ENCODE measurements at places on chromosomes 5 and 9. TPM values are rescaled to one million over a fixed set of nuclear protein-coding genes. Genes with fewer than 3 reads are reported as not detected.

GRCh38 chr9:4086119-4087090, 213.5 kb downstream of the GLIS3 start:
- DNase-seq, result peak; percentile 17

RLN1 gene
- not detected for total RNA-seq

DNA sequence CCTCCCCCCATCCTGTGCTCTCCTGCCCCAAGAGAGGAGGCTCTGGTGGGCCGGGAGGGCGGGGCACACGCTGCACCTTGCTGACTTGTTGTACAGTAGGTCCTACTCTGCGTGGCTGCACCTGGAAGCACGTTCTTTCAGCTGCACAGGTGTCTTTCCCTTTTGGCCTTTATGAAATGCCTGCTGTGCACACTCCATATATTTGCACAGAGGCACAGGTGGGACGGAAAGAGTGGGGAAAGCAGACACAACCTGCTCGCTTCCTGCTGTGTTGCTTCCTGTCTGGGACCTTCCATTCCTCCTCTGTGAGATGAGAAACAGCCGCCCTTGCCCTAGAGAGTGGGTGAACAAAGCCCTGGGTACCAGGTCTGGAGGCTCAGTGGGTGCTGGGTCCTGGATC, 4.8 kb downstream of the USP20 start:
- no peak for DNase-seq

DNA sequence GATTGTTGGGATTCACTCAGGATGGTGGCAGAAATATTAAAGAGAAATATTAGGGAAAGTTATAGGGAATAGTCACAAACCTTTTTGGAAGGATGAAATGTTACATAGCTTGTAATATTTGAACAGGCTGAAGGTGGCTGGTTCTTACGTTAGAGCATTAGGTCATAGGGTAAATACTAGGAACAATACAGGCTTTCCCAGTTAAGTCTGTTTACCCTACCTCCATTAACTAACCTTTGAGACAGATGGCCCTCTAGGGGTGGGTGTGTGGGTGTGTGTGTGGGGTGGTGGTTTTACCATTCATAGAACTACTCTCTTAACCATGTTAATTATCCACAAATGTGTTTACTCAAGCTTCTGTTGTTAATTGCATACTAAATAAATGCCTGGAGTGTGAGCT, 94.3 kb upstream of the STK32A start:
- no peak for DNase-seq

BAAT gene
- total RNA-seq, result 0.41 TPM

DNA sequence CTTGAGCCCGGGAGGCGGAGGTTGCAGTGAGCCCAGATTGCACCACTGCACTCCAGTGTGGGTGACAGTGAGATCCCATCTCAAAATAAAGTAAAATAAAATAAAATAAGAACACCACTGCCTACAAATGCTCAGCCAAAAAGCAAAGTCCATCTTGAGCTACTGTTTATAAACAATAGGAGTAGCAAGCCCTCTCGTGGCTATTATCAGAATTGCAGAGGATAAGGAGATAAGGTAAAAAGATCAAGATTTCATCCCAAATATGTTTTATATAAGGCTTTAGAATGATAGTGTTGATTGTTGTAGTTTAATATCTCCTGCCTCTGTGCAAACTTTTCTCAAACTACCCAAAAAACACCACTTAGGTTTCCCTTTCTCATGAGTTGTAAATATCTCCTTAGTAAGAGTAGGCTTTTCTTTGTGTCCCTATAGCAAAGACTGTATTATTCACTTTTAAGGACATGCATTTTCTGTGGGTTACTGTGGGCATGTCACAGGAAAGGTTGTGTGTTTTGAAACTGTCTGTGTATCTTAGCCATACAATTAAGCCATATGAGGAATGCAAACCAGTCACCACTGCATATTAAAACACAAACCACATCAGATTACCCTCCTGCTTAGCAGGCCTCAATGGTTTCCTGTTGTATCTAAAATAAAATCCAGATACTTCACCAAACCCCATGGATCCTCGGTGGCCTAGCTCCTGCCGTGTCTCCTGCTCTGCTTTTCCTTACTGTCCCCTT, 31.8 kb upstream of the CKS2 start:
- peak; percentile 63 for DNase-seq

GRCh38 chr9:23587433-23587832, 238.6 kb downstream of the ELAVL2 start:
- peak; percentile 77 for DNase-seq
